ENCODE measurements at places on chromosomes 1 and 21.

DNA sequence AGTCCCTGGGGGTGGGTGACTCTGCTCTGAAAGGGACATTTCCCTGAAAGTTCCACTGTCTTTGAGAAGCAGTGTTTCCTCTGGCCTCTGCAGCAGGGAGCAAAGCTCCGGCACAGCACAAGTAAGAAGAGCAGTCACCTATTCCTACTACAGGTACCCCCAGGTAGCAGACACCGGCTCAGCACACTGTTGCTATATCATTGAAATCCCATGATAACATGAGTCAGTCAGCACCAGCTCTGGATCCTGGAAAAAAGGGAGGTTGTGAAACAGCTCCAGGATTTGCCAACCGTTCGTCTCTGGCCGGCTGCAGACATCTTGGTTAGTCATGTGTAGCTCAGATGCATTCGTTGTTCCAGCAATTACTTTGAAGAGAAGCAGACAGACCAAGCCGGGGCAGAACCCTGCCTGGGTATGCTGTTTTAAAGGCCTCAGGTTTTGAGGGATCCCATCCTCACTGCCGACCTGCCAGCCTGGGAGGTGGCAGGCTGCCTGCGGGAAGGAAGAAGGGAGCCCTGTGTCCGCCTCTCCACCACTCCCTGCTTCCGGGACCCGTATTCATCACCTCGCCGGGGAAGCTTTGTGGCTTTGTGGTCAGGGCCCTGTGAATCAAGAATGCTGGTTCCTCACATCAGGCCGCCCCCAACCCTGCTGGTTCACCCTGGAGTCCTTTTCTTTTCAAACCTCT lies 139.2 kb downstream of the CLIC6 start:
- peak; percentile 94 for DNase-seq

DNA sequence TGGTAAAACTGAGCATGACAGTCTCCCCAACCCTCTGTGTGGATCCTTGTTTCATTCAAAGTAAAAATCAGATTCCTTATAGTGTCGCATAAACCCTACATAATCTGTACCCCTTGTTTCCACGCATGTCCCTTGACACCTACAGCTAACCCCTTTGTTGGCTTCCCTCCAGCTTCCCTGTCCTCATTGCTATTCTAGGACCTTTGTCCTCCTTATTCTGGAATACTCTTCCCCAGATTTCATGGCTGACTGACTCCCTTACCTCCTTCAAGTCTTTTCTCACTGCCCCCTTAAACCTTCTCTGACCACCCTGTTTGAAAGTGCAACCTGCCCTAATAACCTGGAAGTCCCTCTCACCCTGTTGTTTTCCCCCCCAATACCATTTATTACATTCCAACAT lies 4.0 kb downstream of the RNF11 start:
- no peak for DNase-seq

GRCh38 chr1:91325456-91325855 lies 79.2 kb downstream of the HFM1 start:
- DNase-seq = no peak

- peak; percentile 99 for DNase-seq
These were observed 107.7 kb downstream of the KIAA0319L start for GRCh38 chr1:35449334-35450008.

All from IMR-90 (cell line).